ENCODE measurements at places on chromosomes 5 and 9. TPM values are rescaled to one million over a fixed set of nuclear protein-coding genes. Genes with fewer than 3 reads are reported as not detected.

RAD50 gene
- polyA plus RNA-seq: 7.8 TPM

SAXO1 gene
- polyA plus RNA-seq: 0.09 TPM

PTCH1 gene
- 7.2 TPM for polyA plus RNA-seq

PCDHGA8 gene
- 0.12 TPM for polyA plus RNA-seq

FBP2 gene
- polyA plus RNA-seq: 0.47 TPM

GAPT gene
- polyA plus RNA-seq: 0.38 TPM

AUH gene
- 14.5 TPM for polyA plus RNA-seq

RXRA gene
- 22.4 TPM for polyA plus RNA-seq

HRCT1 gene
- polyA plus RNA-seq: 1.5 TPM

DNAJC18 gene
- 5.1 TPM for polyA plus RNA-seq

ZDHHC11B gene
- 6.6 TPM for polyA plus RNA-seq

ITK gene
- polyA plus RNA-seq: 0.30 TPM

SLC25A48 gene
- polyA plus RNA-seq: 3.2 TPM

RIMOC1 gene
- polyA plus RNA-seq: 2.4 TPM

PRLR gene
- 0.61 TPM for polyA plus RNA-seq

IL3 gene
- polyA plus RNA-seq: not detected

IL31RA gene
- polyA plus RNA-seq: 0.07 TPM

GNE gene
- 5.1 TPM for polyA plus RNA-seq

AMACR gene
- 4.4 TPM for polyA plus RNA-seq

SLC4A9 gene
- polyA plus RNA-seq: 1.0 TPM

SLC46A2 gene
- polyA plus RNA-seq: not detected

SLC34A3 gene
- polyA plus RNA-seq: 0.42 TPM

SPATA31E1 gene
- not detected for polyA plus RNA-seq

TEX48 gene
- polyA plus RNA-seq: not detected

PCDHGA3 gene
- polyA plus RNA-seq: 0.87 TPM

CD274 gene
- polyA plus RNA-seq: 1.4 TPM

EGFLAM gene
- polyA plus RNA-seq: 2.4 TPM

C1QTNF2 gene
- 0.27 TPM for polyA plus RNA-seq

IL13 gene
- polyA plus RNA-seq: 0.07 TPM

ROR2 gene
- polyA plus RNA-seq: 0.91 TPM

CNTLN gene
- 1.2 TPM for polyA plus RNA-seq

RLN2 gene
- 0.63 TPM for polyA plus RNA-seq

SHOC1 gene
- polyA plus RNA-seq: not detected

SYNPO gene
- 28.8 TPM for polyA plus RNA-seq

PNPLA7 gene
- 71.8 TPM for polyA plus RNA-seq

PCDHB3 gene
- polyA plus RNA-seq: 1.4 TPM

IRX1 gene
- 3.4 TPM for polyA plus RNA-seq

GGTA1 gene
- 1.6 TPM for polyA plus RNA-seq

PCDHGA12 gene
- polyA plus RNA-seq: 1.2 TPM

SPATA31A3 gene
- polyA plus RNA-seq: not detected

PCDHA9 gene
- polyA plus RNA-seq: 0.19 TPM

KIF3A gene
- polyA plus RNA-seq: 2.4 TPM

TLX3 gene
- not detected for polyA plus RNA-seq

SLC45A2 gene
- 0.26 TPM for polyA plus RNA-seq

SLC36A3 gene
- polyA plus RNA-seq: not detected

SLC28A3 gene
- 10.4 TPM for polyA plus RNA-seq

DAB2 gene
- polyA plus RNA-seq: 28.4 TPM

GNA14 gene
- 1.8 TPM for polyA plus RNA-seq

OR2S2 gene
- polyA plus RNA-seq: not detected

SLC6A7 gene
- polyA plus RNA-seq: not detected

TNC gene
- 0.31 TPM for polyA plus RNA-seq

ST6GALNAC6 gene
- 35.7 TPM for polyA plus RNA-seq

Measured in pancreas (tissue), 10 donors.